ENCODE measurements at places on chromosomes 3 and 15. TPM values are rescaled to one million over a fixed set of nuclear protein-coding genes. Genes with fewer than 3 reads are reported as not detected.

The DNASE1L3 gene
- not detected for total RNA-seq

The LRRC34 gene
- 9.7 TPM for total RNA-seq

The PLSCR5 gene
- total RNA-seq = not detected

The ROPN1 gene
- not detected for total RNA-seq

The PPP1R14D gene
- not detected for total RNA-seq

The CAMK1 gene
- total RNA-seq = 28.0 TPM

The CCDC80 gene
- total RNA-seq = 4.7 TPM

The LXN gene
- 3.5 TPM for total RNA-seq

The GOLGA8S gene
- not detected for total RNA-seq

- DNase-seq = no peak
Observed at GRCh38 chr3:55341502-55342031, 145.5 kb downstream of the WNT5A start.

- no peak for DNase-seq
Observed at GRCh38 chr15:27248251-27248650, 277.3 kb downstream of the GABRG3 start.

GRCh38 chr3:106824856-106825255 lies 552.4 kb upstream of the CCDC54 start:
- peak; percentile 37 for DNase-seq

GRCh38 chr15:99021027-99021627 lies 13.5 kb upstream of the PGPEP1L start:
- DNase-seq = no peak

GRCh38 chr15:29401644-29402043 lies 132.0 kb upstream of the NSMCE3 start:
- DNase-seq = no peak

DNA sequence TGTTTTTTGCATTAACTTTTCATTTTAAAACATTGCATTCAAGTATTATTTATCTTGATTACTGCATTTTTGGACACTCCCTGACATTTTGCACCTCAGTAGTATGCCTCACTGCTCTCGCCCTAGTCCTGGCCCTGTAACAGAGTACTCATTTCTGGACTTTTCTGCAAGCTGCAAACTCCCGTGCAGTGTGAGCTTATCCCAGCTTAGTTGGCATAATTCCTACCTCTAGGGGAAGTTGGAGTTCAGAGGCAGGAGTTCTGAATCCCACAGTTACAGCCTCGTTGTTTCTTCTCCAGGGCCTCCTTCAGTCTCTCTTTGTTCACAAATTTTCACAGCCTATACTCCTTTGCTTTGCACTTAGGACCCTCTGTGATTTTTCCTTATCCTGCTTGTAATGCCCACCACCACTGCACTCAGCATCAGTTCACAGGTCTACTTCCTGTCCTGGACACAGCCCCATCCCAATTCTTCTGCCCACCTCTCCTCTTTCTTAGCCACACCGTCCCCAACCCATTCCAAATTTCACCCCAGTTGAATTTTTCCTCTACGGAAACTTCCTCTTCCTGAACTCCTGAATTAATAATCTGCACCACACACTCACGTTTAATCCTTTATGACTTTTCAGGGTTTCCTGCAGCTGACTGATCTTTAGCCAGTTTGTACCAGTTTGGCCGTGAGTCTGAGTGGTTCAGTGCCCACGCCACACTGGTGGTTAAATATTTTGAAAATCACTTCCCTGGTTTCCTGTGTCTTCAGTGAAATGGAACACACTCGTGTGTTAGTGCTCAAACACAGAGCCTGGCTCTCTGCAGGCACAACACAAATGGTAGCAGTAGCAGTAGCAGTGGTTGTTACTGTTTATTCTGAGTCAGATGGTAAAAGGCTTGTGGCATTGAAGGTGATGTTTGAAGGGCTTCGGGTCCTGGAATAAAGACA lies 6.3 kb upstream of the CTSH start:
- no peak for DNase-seq

GRCh38 chr3:157626817-157627216 lies 123.6 kb upstream of the VEPH1 start:
- no peak for DNase-seq

DNA sequence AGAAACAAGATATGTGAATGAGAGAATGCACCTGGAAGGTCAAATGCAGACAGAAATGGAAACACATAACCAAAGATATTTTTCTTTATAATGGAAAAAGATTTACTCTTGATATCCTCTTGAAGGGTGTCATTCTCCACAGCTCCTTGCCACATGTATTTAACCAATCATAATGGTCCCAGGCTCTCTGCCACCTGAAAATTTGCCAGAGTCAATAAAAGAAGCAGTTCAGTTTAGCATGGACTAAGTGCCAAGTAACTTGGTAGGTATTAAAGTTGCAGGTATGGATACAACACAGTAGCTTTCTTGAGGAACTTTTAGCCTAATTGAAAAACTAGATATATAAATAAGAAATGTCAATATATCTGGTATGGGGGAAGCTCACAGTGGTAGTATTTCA lies 33.5 kb downstream of the TUSC7 start:
- no peak for DNase-seq

DNA sequence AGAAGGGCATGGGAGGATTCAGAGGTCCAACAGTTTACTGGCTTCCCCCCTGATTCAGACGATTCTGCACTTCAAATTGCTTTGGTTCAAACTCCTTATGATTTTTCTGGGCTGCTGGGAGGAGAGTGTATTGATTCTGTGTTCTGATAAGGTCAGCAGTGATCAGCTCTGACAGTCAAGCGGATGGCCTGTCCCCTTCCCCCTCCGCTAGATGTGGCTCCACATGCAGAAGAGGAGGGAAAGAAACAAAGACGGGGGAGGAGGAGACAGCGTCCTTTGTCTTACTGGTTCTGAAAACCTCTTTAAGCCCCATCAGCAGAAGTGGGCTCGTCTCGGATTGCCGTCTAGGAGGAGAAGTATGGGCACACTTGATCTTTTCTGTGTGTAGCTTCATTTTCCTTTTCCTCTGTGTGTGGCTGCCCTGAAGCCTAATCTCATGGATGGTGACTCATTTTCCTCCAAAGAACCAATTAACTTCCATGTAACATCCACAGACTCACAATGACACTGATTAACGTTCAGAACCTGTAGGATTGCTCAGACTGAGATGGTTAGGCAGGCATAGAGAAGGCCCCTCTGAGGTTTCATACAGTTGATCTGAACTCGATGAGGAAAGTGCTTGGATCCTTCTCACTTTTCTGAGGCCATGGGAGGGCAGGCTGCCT lies 162.4 kb upstream of the PPP2R3A start:
- no peak for DNase-seq

GRCh38 chr15:87193481-87193880 lies 1063.1 kb downstream of the NTRK3 start:
- DNase-seq = no peak

GRCh38 chr3:40901298-40901697 lies 298.0 kb upstream of the CTNNB1 start:
- no peak for DNase-seq

DNA sequence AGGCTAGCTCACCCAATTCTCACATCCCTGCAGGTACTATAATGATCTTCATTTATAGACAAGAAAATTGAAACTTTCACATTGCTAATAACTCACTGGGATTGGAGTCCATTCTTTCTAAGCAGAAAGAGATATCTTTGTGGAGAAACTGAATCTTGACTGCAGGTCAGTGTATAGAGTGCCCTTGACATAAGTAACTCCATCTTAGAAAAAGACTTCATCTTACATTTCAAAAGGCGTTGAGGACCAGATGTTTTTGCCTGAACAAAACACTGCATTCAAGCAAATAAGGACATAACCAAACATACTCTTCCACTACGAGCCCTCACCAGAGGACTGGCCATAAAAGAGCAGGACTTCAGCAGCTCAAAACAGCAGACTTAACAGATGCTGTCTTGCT lies 6.8 kb upstream of the CCR3 start:
- DNase-seq = no peak

DNA sequence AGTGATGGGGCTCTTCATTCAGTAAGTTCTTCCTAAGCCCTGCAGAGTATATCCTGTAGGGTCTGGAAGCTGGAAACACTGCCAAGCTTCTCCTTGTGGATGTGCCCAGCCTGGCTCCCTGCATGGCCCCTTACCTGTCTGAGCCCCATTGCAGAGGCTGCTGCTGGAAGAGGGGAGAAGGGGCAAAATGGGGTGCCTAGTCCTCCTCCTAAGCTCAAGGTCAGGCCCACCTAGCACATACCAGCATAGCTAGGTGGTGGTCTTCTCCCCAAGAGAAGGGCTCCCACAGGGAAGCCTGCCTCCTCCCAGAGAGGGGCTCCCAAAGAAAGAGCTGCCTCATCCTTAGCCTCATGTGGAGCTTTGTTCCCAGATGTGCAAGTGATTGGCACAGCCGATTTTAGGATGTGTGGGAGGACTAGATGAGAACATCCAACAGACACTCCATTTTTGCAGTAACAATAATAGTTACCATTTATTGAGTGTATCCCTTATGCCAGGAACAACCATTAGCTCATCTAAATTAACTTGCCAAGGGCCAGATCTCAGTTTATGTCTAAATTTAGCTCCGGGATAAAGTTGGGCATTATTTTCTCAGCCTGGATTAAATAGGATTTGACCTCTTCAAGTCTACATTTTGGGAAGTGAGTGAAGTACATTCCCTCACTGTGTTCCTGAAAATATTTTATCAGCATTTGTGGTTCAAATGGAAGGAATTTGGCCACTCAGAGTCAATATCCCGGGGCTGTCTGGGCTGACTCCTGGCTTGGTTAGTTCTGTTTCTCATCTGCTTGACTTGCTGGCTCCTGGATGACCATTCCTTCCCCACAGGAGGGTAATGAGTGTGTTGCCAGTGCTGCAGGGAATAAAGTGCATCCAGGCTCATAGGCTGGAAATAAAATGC lies 291.1 kb upstream of the ROPN1 start:
- no peak for DNase-seq

DNA sequence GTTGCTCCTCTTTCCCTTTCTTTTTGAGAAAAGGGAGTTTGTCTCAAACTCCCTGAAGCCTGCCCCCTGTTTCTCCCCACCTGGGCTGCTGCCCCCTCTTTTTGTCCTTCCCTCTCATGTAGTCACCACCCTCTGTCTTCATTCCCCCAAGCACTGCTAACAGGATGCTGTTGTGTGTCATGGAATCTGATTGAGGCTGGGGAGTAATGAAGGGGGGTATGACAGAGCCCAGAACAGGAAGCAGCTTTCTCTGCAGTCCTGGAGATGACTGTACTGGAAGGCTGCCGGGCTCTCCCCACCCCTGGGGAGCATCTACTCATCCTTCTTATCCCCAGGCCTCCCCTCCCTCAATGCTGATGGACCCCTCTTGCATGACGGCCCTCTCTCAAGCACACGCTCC lies 181.6 kb downstream of the ABHD5 start:
- peak; percentile 56 for DNase-seq
